ENCODE measurements at places on chromosomes 11 and 22.

DNA sequence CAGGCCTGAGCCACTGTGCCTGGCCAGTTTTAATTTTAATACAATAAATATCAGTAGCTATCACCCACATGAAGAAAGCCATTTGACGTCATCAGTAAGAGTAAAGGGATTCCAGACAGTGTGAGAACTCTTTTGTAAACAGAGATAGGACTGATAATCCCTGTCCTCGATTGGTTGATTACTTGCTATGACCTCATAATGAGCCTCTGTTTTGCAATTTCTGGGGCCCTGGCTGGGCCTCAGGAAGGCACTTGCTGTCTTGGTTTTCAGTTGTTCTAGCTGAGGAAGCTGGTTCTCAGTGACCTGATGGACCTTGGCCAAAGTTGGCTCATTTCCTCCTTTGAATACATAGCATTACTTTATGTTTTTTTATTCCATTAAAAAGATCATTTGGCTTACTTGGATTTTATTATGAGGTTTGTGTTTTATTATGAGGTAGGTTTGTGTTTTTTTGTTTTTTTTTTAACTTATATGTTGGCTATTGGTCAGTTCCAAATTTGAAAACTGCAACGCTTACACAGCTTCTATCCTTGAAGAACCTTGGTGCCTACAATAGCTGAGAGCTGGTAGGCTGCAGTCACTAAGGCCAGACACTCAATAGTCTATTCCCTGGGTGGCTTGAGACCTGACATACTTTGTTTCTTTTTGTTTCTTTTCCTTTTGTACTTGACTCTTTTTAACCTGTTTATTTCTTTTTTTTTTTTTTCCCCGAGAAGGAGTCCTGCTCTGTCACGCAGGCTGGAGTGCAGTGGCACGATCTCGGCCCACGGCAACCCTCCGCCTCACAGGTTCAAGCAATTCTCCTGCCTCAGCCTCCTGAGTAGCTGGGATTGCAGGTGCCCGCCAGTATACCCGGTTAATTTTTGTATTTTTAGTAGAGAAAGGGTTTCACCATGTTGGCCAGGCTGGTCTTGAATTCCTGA, 20.0 kb downstream of the MARK2 start:
- no peak for DNase-seq

DNA sequence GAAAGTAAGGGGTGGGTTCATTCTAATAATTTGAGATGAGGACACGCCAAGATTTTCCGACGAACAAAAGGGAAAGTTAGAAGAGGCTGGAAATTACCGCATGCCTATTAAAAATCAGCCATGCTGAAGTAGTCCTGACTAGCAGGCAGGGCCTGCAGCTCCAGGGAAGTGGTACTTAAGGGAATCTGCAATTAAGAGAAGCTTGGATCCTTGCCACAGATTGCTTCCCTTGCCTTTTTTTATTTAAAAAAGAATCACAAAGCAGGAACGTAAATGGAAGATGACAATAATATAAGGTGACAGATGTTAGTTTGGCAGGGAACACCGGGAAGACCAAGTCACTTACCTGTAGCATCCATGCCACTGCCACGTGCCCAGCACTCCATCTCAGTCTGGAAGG, 359.3 kb downstream of the CADM1 start:
- DNase-seq = no peak

- DNase-seq = no peak
Measured at GRCh38 chr22:48500471-48501230, 1327.0 kb downstream of the BRD1 start.

DNA sequence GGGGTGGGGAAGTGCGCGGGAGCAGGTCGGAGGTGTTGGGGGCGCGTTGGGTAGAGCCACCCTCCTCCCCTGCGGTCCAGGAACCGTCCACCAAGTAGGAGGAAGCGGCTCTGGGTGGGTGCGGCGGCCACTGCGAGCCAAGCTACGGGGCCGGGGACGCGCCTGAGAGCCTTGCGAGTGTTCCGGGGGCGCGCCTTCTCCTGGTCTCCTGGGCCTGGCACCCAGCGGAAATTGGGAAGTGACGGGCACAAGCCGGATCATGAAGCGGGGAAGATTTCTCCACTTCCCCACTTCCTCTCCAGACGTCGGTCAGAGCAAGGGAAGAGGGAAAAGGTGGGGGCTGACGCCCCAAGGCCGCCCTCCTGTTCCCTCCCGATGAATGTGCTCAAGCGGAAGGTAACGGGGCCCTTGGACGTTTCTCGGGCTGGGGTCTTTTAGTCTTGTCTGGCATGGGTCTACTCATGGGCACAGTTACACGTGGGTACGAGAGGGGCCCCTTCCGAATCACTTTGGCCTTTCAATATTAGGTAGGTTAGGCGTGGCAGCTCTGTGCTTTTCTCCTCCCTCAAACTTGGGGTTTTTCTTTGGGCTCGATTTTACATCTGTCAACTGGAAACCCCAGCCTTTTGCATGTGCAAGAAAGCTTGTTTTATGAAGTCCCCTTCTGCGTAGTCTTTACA, 865 bp downstream of the RBM14 start:
- no peak for DNase-seq

- no peak for DNase-seq
Measured at GRCh38 chr22:17444204-17444504, 74.9 kb downstream of the CECR2 start.

GRCh38 chr22:24419475-24419850, 7.9 kb upstream of the ADORA2A start:
- no peak for DNase-seq

GRCh38 chr22:46422896-46423295, 87.4 kb downstream of the TRMU start:
- no peak for DNase-seq

DNA sequence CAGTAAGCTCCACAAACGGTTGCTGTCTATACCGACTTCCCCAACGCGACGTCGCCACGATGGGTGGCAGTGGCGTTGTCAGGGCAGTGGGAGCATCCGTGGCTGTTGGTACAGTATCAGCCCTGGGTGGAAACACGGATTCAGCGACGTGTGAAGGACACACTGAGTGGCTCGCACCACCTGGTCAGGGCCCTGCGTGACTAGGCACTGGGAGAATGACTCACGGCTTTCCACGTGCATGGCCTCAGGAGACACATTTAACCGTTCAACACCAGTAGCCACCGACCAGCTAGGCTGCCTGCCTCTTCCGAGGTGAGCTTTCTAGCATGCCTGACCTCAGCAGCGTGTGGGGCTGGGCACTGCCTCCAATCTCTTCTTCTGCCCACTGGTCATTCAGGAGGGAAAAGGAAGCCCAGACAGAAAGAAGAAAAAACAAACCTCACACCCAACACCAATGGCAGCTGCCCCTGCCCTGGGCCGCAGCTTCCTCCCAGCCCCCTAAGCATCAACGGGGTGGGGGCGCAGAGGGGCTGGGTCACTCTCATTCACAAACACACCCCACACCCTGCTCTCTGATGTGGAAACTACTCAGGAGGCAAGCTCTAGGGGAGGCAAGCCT, 59.0 kb downstream of the MYH9 start:
- no peak for DNase-seq

DNA sequence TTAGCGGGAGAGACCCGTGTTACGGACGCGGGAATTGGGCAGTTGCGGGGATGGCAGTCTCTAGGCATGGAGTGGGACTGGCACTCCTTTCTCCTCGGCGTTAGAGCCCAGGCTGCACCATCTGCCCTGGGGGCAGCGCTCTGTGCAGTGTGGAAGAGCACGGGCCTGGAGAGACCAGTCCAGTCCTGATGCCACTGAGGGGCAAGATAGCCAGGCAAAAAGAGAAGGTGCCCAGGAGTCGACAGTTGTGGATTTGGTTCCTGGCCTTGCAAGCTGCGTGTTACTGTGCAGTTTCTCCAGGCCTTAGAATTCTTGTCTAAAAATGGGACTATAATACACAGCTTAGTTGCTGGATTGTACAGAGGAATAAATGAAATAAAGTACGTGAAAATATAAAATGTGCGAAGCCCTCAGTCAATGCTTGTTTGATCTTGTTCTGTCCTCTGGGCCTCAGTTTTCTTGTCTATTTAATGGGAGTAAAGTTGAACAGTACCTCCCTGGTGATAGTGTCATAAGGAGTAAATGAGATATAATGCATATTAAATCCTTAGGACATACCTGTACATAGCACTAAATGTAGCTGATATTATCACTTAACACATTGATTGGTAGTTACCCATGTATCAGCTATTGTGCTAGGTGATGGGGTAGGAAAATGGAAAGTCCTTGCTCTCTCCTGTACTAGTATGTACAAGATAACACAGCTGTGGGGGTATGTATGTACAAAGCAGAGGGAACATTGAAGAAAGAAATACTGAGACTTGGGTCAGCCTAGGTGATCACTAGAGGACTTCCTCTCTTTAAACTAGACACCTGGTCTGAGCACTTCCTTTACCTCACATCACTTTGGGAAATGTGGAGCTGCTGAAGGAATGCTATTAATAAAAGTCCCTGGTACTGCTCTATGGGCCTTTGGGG, 1.2 kb downstream of the ATXN10 start:
- DNase-seq = no peak

DNA sequence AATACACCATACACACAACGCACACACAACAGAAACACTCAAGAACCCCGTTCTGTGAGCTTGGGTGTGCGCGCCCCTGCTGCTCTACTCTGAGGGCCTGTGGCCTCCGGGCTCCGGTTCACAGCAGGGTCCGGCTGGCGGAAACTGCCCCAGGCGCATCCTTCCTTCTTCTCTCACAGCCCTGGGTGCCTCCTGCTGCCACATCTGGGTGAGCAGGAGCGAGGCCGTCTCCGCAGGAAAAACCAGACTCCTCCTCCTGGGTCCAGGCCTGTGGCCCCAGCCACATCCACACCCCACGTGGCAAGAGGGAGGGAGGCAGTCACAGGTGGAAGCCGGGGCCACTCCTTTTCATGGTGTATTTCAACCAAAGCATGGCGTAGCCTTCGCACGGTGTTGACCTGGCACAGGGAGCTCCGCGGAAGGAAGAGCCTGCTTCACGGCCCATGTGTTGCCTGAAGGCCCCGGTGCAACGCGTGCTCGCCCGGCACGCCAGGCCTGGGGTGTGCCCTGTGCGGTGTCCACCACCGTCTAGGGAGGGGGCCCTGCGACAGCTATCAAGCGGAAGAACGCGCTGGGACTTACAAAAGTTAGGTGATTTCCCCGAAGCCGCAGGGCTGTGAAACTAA, 1502.7 kb downstream of the TBC1D22A start:
- DNase-seq = no peak

DNA sequence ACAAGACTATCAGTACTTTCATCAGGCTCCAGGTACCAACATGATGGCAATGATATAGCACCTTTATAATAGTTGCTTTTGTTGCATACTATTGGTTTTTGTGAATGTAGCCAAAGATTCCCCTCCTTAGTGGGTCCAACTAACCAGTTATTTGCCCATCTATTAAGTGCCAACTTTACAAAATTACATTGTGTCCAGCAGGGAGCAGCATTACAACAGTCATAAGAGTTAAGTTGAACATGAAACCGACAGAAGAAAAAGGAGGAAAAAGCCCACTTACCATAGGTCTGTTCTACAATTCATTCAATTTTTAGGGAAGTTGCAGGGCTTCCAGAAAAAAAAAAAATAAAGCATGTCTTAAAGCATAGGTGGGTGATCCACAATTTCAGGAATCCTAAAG, 21.6 kb downstream of the IMMP1L start:
- no peak for DNase-seq

GRCh38 chr11:8603696-8604077, 9.7 kb upstream of the STK33 start:
- DNase-seq = no peak

- no peak for DNase-seq
Measured at GRCh38 chr11:28965819-28966218, 857.6 kb downstream of the METTL15 start.

DNA sequence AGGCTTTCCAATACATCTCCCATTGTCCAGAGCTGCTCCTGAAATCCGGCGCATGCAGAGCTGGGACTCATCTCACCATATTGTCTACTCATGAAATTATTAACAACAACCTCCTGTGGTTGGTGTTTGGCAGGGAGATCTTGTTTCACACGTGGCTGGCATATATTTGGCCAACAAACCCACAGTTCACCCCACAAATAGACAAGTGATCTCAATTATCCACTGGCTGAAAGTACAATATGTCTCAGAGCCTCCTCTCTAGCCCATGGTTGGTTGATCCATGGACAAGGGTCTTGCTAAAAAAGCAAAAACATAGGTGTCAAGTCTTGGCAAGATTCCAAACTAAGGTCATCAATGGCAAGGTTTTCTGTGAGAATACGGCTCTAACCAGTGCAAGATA, 386.9 kb downstream of the ETS1 start:
- DNase-seq = no peak

- DNase-seq = no peak
Measured at GRCh38 chr11:95739108-95739938, 50.3 kb downstream of the FAM76B start.

GRCh38 chr22:48369789-48370507, 1457.7 kb downstream of the BRD1 start:
- DNase-seq = no peak

GRCh38 chr11:65401803-65402248, 15.4 kb downstream of the FRMD8 start:
- no peak for DNase-seq

GRCh38 chr11:132123854-132124835, 753.7 kb downstream of the NTM start:
- DNase-seq = no peak

GRCh38 chr11:73625696-73626318, 20.6 kb upstream of the PLEKHB1 start:
- peak; percentile 14 for DNase-seq

DNA sequence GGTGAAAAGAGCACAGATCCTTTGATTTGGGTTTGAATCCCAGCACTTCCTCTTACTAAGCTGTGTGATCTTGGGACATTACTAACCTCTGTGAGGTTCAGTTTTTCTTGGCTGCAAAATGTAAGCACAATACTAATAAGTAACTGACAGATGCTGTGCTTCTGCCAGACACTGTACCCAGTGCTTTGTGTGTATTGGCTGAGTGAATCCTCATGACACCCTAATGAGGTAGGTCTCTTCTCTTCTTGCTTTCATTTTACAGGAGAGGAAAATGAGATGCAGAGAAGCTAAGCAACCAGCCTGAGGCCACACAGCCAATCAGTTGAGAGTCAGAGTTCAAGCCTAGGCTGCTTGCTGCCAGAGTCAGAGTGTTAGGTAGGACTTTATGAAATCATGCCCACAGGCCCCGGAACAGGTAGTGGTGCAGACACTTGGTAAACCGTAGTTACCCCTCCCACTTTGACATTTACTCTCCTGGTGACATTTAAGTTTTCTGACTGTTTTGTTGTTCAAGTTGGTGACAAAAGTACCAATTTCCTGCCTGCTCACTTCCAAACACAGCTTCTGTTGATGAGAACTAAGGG, 21.2 kb downstream of the PTPRJ start:
- no peak for DNase-seq
